Neural crest cell (in vitro differentiated cells): ENCODE measurements at places on chromosomes 1 and 21.

DNA sequence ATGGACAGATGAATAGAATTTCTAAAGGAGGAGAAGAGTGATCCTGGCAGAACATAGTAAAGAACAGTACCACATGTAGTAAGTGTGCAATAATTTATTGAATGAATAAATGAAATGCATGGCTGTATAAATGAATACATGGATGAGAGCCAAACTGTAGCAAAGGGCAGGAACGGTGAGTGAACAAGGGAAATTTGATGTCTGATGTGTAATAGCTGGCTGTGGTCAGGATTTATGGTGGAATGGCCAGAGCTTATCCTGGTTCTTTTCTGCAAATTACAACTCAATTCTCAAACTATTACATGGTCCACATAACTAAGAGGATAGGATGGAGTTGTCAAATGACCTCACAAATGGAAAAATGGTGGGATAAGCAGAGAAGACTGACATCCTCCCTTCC is 43.2 kb upstream of the ARHGAP29 start:
- DNase-seq: no peak

DNA sequence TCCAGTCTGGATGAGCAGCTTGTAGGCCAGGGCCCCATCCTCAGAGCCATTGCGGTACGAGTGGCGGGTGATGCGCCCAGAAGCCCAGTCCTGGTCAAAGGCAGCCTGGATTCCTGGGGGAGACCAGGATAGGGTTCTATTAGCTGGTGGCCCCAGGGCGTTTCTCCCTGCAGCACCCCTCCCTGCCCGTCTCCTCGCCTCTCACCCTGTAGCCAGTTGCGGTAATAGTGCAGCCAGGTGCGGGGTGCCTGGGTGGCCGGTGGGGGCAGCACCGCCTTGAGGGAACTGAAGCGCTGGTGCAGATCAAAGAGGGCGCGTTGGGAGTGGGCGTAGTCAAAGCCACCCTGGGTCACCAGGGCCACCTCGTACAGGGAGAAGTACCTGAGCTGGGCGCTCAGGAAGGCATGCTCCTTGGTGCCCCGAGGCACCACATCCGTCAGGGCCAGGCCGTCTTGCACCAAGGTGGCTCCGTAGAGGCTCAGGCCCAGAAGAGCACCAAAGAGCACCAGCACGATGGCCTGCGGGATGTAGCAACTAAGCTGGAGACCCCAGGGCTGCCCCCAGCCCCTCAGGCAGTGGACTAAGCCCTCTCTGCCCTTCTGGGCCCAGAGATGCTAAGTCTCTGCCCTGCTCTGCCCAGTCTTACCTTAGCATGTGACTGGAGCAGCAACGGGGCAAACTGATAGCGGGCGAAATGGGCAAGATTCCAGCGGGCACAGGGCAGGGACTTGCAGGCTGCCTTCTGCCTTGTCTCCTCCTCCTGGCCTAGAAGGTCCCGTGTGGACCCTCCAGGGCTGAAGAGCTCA is 15.7 kb downstream of the PTCH2 start:
- DNase-seq: no peak

DNA sequence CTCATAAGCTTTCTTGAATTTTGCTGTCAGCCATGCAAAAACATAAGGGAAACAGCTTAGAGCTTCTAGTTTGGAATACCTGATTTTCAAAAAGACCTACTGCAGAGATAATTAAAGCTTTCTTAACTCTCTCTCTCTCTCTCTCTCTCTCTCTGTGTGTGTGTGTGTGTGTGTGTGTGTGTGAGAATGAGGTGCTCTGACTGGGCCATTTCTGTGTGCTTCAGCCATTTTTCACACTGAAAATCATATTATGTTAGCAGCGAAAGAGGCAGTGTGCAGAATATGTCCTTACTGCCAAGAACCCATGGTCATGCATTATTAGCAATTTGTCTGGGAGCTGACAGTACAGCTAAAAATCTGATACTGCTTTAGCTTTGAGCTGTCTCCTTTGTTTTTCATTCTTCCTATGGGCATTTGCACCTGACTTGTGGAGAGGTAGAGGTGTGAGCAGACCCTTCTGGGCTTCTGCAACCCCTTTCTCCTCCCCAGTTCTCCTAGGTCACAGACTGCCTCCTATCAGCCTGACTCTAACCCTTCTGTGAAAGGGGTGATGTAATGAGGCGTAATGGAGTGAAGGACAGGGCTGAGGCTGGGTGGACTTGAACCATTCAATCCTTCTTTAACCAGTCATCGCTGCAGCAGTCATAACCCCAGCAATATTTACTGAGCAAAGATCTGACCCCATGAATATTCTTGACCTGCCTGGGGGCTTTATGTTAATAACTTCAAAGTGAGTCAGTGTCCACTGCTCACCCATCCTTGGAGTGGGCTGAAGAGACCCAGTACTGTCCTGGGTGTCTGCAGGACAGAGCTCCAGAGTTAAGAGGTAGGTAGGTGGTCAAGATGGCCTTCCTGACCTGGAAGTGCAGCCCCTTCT is 61.2 kb downstream of the SYT6 start:
- no peak for DNase-seq

GRCh38 chr1:229208481-229208880 is 62.4 kb upstream of the RAB4A start:
- no peak for DNase-seq

DNA sequence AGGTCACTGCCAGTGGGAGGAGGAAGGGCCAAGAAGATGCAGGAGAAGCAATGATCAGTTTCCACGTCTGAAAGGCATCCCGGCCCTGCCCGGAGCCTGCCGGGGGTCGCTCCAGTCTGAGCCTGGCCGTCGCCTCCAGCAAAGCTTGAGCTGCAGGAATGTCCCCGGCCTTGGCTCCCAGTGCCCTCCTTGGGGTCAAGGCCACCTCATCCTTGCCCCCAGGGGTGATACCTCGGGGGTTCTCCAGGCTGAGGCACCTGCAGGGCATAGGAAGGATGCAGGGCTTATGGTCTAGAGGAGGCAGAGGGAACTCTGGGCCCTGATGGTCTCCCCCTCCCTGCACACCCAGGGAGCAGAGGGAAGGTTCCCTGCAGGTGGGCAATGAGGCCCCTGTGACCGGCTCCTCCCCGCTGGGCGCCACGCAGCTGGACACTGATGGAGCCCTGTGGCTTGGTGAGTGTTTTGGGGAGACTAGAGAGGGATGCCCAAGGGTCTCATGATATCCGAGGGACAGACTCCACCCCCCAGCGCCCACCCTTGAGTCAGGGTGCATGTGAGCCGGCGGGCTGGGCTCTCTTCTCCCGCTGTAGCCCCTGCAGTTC is 19.9 kb downstream of the RNF223 start:
- DNase-seq: no peak

GRCh38 chr1:62285440-62285839 is 33.8 kb downstream of the KANK4 start:
- DNase-seq: no peak

DNA sequence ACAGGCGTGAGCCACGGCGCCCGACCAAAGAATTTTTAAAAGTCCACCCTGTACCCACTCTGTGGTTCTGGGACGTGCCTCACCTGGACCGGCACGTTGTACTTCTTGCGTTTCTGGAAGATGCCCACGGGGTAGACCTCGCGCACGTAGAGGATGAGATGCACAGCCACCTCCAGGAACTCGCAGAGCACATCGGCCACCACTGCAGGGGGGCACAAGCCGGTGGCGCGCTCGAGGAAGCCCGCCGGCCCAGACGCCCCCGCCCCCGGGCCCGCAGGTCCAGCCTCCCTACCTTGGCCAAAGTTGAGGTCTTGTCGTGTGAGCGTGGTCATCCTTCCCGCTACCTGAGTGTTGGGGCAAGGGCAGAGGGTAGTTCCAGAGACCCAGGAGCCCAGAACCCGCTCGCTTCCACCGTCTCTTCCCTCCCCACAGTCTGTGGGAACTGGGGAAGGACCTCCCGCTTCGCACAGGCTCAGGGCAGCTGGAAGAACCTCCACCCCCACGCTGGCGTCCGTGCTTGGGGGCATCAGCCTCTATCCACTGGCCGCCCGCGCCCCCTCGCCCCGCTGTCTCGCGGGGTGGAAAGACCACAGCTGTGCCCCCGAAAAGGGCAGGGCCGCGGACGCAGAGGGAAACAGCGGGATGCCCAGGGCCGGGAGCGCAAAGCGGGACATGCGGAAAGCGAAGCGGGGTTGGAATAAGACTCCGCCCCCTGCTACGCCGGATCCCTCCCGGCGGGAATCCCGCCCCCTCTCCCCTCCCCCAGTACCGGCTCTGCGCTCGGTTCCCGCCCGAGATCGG is 478 bp downstream of the MAD2L2 start:
- no peak for DNase-seq

GRCh38 chr1:115210302-115210711 is 121.0 kb upstream of the TSPAN2 start:
- no peak for DNase-seq
